ENCODE measurements at places on chromosomes 4 and X.

DNA sequence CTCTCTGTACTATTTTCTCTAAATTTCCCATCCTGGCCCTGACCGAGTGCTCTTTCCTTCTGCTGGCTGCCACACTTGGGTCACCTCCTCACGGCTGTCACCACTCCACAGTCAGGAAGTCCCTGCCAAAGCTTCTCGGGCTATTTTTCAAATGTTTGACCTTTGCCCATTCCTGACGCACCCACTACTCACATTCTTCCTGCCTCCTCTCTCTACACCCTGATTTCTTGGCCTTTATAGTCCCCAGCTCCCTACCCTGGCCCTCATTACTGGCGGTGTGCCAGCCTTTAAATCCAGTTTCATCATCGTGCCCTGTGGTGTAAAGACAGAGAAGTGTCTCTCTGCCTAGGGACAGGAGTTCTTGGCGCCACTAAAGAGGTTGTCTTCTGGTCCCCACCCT lies 46.4 kb upstream of the GATB start:
- no peak for DNase-seq

DNA sequence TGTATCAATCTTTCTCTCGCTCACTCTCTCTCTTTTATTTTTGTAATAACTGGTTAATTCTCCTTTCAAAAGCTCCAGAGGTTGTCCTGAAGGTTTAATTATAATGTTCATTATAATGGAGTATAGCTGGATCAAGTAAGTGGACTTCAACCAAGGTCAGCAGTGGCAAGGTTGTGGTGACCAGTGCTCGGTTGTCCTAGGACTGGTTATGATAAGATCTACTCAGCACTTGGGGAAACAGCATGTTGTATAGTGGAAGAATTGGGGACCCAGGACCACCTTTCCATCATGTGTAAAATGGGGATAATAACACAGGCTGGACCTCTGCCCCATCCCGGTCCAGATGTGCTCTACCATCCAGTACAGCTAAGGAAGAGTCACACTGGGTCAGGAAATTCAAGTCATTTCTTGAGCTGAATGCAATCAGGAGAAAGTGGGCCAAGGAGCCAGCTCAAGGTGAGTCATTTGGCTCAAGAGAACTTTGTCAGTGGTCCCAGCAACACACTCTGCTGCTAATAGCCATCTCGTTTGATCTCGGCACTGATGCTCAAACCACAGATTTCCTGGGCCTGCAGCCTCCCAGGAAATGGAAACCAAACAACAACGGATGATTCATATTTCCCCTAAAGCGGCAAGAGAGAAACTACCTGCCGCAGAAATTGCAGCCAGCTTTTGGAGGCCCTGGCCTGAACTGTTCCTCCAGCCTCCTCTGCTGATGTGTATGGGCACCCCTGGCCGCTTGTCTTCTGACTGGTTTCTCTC lies 123.6 kb upstream of the RBPJ start:
- DNase-seq, result no peak

GRCh38 chrX:122586831-122587230 lies 597.2 kb upstream of the GRIA3 start:
- DNase-seq, result no peak

DNA sequence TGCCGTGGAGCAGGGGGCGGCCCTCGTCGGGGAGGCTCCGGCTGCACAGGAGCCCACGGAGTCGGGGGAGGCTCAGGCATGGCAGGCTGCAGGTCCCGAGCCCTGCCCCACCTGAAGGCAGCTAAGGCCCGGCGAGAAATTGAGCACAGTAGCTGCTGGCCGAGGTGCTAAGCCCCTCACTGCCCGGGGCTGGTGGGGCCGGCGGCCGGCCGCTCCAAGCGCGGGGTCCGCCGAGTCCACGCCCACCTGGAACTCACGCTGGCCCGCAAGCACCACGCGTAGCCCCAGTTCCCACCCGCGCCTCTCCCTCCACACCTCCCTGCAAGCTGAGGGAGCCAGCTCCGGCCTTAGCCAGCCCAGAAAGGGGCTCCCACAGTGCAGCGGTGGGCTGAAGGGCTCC lies 589.4 kb downstream of the PPP4R3C start:
- DNase-seq, result no peak

DNA sequence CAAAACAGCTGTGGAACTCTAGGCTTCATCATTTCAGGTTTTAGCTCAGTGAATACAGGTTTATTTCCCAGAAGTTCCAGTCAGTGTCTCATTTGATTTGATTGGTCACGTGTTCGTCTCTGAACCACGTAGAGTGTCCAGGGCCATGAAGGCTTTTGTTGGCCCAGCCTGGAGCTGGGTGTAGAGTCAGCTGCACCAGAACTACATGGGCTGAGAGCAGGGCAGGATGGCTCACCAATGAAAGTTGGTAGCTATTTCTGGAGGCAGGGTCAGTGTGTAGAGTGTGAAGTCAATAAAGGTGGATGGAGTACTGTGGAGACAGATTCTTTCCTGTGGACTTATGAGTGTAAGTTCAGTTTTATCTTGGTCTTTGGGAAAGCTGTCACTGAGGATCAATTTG lies 43.0 kb upstream of the IGFBP7 start:
- DNase-seq, result no peak

DNA sequence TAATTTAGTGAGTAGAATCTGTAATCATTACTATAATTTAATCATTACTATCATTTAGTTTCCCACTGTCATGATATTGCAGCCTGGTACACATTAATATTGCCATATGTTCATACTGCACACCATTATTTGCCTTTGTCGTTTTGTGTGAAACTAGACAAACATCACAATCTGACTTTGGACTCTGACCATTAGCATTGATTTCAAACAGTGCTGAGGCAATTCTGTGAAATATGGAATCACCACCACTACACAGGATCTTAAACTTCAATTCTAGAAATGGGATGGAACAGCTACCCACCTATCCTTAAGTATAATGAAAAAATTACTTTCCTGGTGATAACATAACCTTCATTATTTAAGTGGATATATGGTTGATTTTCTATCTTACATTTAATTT lies 98.3 kb downstream of the SORBS2 start:
- no peak for DNase-seq

GRCh38 chr4:113069212-113069892 lies 19.9 kb downstream of the ANK2 start:
- DNase-seq, result no peak

- no peak for DNase-seq
Observed at GRCh38 chr4:14419516-14419915, 582.8 kb upstream of the CPEB2 start.

DNA sequence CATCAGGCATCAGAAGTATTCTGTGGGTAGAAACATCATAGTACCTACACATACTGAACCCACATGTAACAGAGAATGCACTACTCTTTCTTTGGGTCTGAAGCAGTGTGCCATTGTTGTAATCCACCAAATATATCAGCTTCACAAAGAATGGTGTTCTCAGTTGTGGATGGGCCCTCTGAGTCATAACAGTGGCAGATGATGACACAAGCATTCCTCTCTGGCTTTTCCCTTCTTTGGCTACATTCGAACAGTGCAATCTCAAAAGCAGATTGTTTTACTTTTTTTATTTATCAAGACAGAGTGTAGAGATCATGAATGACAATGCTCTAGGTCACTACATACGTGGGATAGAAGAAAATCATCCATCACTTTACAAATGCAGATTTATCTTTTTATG lies 247.2 kb upstream of the EPHA5 start:
- DNase-seq, result no peak

DNA sequence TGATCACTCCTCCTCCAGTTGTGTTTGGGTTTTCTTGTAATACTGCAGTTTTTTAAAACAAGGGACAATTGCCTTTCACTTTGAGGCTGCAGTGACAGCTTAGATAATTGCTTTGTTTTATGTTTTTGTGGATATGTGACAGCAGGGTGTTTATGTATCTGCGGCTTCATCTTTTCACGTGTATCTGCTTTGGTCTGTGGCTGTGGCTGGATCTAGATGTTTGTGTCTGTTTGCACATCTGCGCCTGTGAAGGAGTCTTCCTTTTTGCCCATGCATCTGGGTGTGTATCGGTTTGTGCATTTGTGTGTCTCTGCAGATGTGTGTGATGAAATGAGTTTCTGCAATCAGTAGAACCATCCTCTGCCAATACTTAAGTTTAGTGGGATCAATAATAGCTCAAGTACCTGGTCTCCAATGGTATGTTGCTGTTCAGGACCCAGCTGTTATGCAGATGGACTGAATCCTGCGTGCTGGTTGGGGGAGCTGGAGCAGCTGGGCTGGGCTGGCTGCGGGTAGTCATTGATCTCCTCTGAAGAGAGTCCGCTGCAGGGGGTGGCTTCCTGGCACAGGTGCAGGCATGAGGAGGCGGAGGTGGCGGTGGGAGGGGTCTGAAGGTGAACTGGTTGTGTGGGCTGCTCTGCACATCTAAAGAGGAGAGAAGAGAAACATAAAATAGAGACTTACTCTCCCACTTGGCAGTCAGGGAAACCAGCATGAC lies 390.3 kb downstream of the SH2D1A start:
- no peak for DNase-seq

DNA sequence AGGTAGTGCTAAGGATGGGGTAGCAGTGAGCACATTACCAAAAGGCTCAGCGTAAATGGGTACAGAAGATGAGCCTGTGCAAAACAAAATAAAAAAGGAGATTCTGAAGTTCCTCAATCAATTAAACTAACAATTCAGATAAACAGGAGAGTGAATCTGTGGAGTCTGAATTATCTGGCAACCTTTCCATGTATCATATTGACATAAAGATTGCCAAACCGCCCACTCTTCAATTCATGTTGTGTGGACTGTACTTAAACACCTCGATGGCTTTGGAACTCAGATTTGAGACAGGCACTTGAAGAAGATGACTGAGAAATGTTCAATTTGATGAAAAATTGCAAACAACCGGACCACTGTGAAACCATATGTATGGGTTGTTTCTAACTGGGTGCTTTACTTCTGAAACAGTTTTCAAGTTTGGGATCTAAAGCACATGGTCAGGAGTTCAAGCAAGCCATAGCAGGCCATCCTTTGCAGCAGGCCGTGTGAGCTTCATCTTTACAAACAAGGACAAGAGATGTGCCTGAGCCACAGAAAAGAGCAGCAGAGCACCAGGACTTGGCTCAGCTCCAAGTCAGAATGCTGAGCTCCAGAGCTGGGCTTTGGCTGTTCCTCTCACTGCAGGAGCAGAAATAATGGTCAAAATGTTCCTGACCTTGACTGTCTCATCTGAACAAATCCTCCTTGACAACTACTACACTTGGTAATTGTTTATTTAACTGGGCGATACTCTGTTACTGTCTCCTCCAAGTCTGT lies 108.1 kb downstream of the MGST2 start:
- DNase-seq, result no peak

GRCh38 chrX:118189000-118189399 lies 72.4 kb upstream of the KLHL13 start:
- DNase-seq, result no peak

GRCh38 chrX:34197946-34198345 lies 65.8 kb upstream of the FAM47A start:
- DNase-seq, result no peak

DNA sequence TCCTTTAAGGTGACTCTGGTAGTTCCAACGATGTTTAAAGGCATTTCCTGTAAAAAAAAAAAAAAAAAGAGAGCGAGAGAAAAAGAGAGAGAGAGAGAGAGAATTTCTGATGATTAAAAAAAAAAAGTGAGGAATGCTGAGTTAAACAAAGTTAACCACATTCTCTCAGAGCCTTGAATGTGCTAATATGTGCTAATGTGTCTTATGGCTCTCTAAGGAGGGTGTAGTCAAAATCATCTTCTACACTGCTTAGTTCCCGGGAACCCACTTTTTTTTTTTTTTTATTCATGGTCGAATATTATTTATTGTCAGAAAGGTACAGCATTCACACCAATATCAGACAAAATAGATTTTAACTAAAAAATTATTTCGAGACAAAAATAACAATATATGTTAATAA lies 111.7 kb downstream of the SNCA start:
- DNase-seq, result no peak

- DNase-seq, result no peak
Observed at GRCh38 chr4:87120411-87121162, 99.8 kb downstream of the KLHL8 start.

DNA sequence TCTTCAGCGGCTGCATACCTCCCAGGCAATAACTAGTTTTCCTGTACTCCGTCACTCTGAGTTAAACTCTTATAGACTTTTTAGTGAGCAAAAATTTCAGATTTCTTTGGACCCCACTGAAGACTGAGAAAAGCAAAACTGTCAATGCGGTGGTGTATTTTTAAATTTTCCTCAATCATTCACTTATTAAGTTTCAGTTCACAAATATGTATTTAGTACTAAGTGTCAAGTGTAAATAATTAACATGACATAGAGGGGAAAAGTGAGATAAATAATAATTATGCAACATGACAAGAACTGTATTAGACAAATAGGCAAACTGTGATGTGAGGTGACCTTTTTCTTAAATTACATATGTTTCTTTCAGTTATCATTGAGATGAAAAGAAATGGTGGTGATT lies 124.4 kb downstream of the NAF1 start:
- no peak for DNase-seq

GRCh38 chr4:81804849-81805248 lies 333.1 kb upstream of the RASGEF1B start:
- DNase-seq, result no peak

- no peak for DNase-seq
Observed at GRCh38 chrX:15601932-15602331, 1.2 kb upstream of the ACE2 start.

GRCh38 chrX:25872786-25873185 lies 265.4 kb upstream of the MAGEB18 start:
- DNase-seq, result no peak

GRCh38 chrX:153974726-153975286 lies 2.3 kb downstream of the TMEM187 start:
- no peak for DNase-seq

- no peak for DNase-seq
Observed at GRCh38 chrX:32150141-32150540, 1061.2 kb downstream of the DMD start.

DNA sequence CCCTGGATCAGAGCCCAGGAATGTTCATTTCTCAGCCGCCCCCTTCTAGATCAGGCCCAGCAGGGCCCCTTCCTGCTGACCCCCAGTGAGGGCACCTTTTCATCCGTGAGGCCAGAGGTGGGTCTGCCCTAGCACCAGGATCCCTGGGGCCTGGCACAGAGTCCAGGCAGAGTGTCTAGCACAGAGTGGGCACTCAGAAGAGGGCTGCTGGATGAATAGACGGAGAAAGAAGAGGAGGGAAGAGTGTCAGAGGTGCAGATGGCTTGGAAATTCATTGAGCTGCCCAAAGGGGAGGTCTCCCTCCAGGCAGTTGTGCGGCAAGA lies 106.5 kb downstream of the CPZ start:
- DNase-seq, result no peak

- no peak for DNase-seq
Observed at GRCh38 chrX:119045884-119046283, 26.9 kb upstream of the CT47C1 start.
